Uterus (tissue), 4 donors: ENCODE measurements at places on chromosomes 7 and 10. TPM values are rescaled to one million over a fixed set of nuclear protein-coding genes. Genes with fewer than 3 reads are reported as not detected.

The CARD11 gene
- 1.0 TPM for total RNA-seq

The SLC26A3 gene
- total RNA-seq, result 0.29 TPM

The RET gene
- 6.3 TPM for total RNA-seq

The SMKR1 gene
- not detected for total RNA-seq
